ENCODE measurements at places on chromosomes 2 and 18. TPM values are rescaled to one million over a fixed set of nuclear protein-coding genes. Genes with fewer than 3 reads are reported as not detected.

The C2orf72 gene
- 20.5 TPM for total RNA-seq

The REG3G gene
- total RNA-seq = not detected

The ALK gene
- not detected for total RNA-seq

- no peak for DNase-seq
These were observed 217.2 kb downstream of the DOK6 start for GRCh38 chr18:69617888-69618287.

- no peak for DNase-seq
These were observed 70.6 kb upstream of the GLS start for GRCh38 chr2:190809876-190810525.

- DNase-seq = no peak
These were observed 377.5 kb downstream of the CLIP4 start for GRCh38 chr2:29492701-29493100.

Data from ascending aorta (tissue), 2 donors.